AG20443 (cell line): ENCODE measurements at places on chromosomes 7 and 10.

DNA sequence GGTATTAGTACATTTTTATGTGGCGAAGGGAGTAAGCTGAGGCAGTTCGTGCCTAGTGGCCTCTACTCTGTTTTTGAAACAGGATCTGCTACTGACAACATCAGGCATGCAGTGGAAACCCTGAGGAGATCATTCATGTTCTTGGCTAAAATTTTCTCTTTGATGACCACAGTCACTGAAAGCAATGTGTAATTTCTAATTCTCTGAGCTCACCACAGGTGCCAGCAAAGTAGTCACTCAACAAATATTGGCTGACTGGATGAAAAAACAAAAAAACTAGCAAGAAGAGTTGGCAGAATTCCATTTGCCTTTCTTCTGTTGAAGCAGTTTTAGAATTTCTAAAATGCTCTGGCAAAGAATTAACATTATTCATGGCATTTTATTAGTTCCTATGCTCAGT lies 176.5 kb upstream of the KCTD7 start:
- DNase-seq: peak; percentile 41

DNA sequence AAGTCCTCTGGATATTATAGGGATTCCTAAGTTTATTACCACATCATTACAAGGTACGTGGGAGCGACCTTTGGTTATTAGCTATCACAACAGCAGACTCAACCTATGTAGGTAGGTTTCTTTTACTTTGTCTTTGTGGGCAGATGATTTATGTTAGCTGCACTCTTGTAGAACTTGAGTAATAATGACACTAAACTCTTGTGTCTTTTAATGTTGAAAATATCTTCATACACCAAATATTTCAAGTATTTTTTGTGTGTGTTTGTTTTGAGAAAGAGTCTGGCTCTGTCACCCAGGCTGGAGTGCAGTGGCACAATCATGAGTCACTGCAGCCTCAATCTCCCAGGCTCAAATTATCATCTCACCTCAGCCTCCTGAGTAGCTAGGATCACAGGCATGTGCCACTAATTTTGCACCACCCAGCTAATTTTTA lies 19.2 kb upstream of the SUPV3L1 start:
- peak; percentile 34 for DNase-seq

- DNase-seq: no peak
Measured at GRCh38 chr10:103440416-103440815, 11.8 kb downstream of the CALHM2 start.

GRCh38 chr7:112692333-112692732 lies 97.9 kb downstream of the TMEM168 start:
- DNase-seq: no peak

- DNase-seq: peak; percentile 99
Measured at GRCh38 chr7:74254129-74254857, at the start of gene RFC2. RFC2 (minus strand) TSS chr7:74254399; CDS start chr7:74254383, 16 bp downstream.

DNA sequence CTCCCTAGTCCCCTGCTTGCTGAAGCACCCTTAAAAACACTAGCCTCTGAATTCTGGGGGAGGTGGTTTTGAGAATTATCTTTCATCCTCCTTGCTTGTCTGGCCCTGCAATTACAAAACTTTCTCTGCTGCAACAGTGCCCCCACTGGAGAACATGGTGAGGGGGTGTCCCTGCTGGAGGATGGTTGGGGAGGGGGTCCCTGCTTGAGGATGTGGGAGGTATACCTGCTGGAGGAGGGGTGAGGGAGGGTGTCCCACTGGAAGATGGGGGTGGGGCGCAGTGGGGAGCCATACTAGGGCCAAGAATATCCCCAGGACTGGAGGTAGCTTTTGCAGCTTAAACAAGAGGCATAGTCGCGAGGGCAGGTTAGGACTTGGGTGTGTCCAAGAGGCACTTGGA lies 3.2 kb upstream of the POLM start:
- DNase-seq: no peak

- no peak for DNase-seq
Measured at GRCh38 chr10:70908406-70909296, 20.3 kb upstream of the PCBD1 start.

- DNase-seq: no peak
Measured at GRCh38 chr7:68629-69028, 123.7 kb upstream of the FAM20C start.

GRCh38 chr10:97320480-97321031 lies 1.5 kb downstream of the FRAT1 start:
- DNase-seq: no peak

GRCh38 chr7:106312099-106312871 lies 27.5 kb upstream of the NAMPT start:
- DNase-seq: no peak

DNA sequence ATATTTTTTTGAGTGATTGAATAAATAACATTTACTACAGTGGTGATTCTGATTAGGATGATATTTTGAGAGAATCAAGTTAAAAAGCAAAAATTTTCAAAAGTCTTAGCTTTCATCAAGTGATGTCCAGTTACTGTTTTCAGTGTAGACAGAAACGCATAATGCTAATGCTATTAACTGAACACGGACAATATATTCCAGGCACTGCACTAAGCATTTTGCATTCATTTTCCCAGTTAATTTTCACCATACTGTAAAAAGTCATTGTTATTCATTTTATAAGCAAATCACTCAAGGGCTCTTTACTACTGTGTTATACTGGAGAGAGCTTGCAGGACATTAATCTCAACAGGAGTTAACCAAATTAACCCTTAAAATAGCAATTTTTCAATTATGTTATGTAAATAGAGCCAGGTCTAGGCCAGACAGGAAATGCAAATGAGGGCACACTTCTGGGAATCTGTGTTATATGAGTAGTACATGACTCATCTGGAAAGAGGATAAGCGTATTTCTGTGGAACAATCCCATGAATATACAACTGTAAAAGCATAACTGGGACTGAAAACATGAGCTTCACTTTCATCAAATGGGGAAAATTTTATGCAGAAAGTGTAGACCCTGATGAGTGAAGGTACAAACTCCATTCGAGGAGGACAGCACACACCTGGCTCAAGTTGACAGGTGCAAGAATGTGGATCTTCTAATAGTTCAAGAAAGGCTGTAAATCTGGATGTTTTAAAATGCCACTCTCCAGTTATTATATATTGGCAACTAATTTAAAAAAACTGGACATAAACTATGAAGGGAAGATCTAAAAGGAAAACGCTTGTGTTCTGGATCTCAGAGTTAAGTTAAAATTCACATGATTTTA lies 75.4 kb downstream of the ANK3 start:
- peak; percentile 57 for DNase-seq

- DNase-seq: no peak
Measured at GRCh38 chr10:126670056-126670894, at the start of gene C10orf90. C10orf90 (minus strand) TSS chr10:126670693; CDS start chr10:126670480, 213 bp downstream.

- no peak for DNase-seq
Measured at GRCh38 chr7:2101630-2102374, 130.9 kb downstream of the MAD1L1 start.

DNA sequence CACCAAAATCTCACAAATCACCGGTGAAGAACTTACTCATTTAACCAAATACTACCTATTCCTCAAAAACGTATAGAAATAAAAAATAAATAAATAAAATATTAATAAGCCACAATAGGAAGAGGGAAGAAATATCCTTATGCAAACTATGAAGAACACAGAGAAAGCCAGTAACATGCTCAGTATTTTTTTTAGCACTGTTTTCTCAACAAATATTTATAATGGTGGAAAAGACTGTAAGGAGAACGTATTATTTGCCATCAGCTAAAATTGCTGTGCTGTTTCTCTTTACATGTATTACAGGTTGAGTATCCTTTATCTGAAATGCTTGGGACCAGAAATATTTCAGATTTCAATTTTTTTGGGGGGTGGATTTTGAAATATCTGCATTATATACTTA lies 21.0 kb downstream of the KIAA1217 start:
- no peak for DNase-seq

DNA sequence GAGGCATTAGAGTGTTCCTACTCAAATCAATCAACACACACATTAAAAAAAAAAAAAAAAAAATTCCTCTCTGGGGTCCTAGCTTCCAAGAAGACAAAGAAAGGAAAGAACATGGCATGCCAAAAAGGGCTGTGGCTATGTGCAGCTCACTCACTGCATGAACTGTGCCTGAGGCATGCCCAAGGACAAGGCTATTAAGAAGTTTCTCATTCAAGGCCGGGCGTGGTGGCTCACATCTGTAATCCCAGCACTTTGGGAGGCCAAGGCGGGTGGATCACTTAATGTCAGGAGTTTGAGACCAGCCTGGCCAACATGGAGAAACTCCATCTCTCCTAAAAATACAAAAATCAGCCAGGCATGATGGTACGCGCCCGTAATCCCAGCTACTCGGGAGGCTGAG lies 41.9 kb upstream of the PPP3CB start:
- DNase-seq: no peak

GRCh38 chr10:19659920-19660655 lies 156.1 kb upstream of the PLXDC2 start:
- no peak for DNase-seq

DNA sequence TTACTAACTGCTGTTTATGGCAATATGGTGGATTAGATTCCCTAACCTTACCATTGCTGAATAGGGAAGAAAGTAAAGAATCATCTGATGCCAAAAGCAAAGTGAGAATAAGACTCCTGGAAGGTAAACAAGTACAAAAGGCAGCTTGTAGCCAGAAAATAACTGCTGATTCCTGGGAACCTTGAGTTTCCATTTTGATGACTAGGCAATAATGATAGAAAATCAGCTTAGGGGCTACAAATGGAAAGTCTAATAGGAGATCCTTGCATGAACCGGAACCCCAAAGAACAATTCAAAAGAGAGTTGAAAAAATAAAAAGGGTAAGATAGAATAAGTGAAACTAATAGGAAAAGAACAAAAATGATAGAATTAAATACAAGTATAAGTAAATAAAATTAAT lies 316.4 kb downstream of the PHTF2 start:
- DNase-seq: no peak

- no peak for DNase-seq
Measured at GRCh38 chr10:33746836-33747268, 412.4 kb upstream of the NRP1 start.

GRCh38 chr7:38220452-38220851 lies 42.4 kb downstream of the STARD3NL start:
- DNase-seq: no peak

GRCh38 chr7:116576350-116577319 lies 51.8 kb downstream of the CAV1 start:
- DNase-seq: peak; percentile 77

GRCh38 chr10:14185316-14186045 lies 145.2 kb downstream of the FRMD4A start:
- DNase-seq: no peak

DNA sequence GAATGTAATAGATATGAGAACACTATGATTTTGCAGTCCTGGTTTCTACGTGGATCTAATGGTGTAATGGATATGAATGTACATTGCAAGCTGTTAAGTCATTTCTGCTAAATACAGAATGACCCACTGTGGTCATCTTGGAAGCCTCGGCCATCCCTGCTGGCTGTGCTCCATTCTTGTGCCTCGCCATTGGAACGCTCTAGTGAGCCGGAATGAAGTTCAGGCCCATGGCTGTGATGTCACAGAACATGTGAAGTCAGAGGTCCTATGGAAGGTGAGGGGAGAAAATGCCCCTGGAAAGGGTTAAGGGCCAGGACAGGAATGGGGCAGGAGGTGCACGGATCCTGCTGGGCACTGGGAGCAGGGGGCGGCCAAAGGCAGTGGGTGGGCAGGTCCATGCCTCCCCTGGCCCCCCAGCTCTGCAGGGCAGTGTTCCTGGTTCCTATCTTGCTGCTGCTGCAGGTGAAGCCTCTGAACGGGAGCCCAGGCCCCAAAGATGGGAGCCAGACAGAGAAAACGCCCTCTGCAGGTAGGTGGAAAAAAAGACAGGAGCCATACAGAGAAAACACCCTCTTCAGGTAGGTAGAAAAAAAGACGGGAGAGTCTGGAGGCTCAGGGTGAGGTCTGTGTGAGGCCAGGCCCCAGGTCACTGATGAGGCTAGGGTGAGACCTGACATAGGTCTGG lies at the start of gene LLCFC1:
LLCFC1 (plus strand) TSS at position 259 of the 685 bp plus-strand sequence; CDS start at position 397, 138 bp downstream.
- no peak for DNase-seq

DNA sequence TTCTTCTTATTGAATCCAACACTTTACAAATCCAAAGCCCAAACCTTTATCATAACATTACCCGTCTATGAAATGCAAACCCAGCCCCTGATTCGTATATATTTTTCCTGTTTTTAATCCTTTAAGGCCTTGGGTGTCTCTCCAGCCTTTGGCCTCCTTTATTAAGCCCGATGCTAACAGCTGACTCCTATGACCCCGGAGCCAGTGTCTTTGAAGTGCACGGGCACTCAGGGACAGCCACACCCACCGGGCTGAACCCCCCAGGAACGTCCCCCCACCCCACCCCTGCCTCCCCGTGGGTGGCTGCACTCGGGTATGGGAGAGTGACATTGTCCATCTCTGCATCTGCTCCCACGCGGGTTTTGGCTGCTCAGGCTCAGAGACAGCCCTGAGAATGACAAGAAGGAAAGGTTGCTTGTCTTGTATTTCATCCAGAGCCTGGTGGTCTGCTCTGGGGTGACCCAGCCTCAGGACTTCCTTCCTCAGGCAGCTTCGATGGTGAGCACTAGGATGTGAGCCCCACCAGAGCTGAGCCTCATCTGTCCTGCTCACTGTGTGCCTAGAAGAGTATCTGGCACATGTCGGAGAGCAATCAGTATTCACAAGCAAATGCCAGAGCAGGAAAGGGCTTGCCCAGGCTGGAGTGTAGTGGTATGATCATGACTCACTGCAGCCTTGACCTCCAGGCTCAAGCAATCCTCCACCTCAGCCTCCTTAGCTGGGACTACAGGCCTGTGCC lies 210.4 kb downstream of the SKIDA1 start:
- DNase-seq: no peak

DNA sequence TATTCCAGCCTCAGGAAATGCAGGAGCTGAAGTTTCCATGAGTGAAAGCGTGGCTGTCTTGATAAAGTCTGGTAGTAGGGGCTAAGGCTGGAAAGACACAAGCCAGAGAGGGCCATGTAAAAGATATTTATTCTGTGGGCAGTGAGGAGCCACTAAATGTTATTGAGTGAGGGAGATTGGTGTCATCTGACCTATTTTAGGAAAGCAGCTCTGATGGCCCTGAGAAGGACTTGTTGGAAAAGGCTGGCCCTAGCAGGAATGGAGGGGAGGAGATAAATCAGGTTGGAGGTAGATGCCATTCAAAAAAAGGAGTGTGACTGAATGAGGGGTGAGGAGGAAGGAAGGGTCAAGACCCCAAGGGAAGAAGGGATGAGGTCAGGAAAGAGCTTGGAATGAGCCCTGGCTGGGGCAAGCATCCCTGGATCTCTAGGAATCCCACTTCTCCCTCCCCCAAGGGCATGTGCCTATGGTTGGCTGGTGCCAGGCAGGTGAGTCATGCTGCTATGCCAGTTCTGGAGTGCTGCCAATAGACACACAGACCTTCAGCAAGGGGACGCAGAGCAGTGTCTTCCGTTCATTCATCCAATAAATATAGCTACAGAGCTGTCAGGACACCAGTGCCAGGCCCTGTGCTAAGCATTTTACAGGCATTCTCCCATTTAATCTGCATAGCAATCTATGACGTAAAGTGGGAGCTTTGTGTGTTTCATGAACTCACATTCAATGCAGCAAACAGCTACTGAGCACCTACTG lies 2.0 kb downstream of the ANKRD2 start:
- DNase-seq: peak; percentile 78

- DNase-seq: no peak
Measured at GRCh38 chr7:144787127-144787526, 48.7 kb downstream of the TPK1 start.
